ENCODE measurements at places on chromosomes 4 and X.

- DNase-seq, result no peak
Observed at GRCh38 chrX:48835524-48836329, at the start of gene PCSK1N. TSS of gene PCSK1N (minus strand) at chrX:48835610. CDS start at chrX:48835532, 78 bp downstream.

DNA sequence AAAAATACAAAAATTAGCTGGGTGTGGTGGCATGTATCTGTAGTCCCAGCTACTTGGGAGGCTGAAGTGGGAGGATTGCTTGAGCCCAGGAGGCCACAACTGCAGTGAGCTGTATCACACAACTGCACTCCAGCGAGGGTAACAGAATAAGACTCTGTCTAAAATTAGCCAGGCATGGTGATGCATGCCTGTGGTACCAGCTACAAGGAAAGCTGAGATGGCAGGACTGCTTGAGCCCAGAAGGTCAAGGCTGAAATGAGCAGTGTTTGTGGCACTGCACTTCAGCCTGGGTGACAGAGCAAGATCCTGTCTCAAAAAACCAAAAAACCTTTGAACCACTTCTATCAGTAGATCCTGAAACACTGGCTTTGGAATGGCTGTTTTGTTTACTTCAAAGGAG lies 10.2 kb downstream of the GRSF1 start:
- no peak for DNase-seq

- no peak for DNase-seq
Observed at GRCh38 chrX:16870862-16871815, 977 bp upstream of the RBBP7 start.

DNA sequence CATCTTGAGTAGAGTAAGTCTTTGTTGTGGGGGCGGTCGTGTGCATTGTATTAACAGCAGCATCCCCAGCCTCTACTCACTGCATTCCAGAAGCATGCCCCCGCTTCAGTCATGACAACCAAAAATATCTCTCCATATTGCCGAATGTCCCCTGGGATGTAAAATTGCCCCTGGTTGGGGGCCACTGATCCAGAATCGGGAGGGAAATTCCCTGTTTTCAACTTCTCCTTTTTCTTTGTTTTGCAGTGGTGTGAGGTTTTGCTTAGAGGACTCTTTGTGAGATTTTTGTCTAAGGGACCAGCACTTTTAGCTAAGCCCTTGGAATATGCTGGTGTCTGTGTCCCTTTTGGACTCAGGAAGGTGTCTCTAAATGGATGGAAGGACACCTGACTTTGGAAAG lies 3.0 kb upstream of the IL13RA1 start:
- no peak for DNase-seq

- DNase-seq, result no peak
Observed at GRCh38 chr4:126209147-126209546, 894.4 kb downstream of the FAT4 start.

- DNase-seq, result no peak
Observed at GRCh38 chrX:19990151-19990555, 708 bp downstream of the BCLAF3 start.

DNA sequence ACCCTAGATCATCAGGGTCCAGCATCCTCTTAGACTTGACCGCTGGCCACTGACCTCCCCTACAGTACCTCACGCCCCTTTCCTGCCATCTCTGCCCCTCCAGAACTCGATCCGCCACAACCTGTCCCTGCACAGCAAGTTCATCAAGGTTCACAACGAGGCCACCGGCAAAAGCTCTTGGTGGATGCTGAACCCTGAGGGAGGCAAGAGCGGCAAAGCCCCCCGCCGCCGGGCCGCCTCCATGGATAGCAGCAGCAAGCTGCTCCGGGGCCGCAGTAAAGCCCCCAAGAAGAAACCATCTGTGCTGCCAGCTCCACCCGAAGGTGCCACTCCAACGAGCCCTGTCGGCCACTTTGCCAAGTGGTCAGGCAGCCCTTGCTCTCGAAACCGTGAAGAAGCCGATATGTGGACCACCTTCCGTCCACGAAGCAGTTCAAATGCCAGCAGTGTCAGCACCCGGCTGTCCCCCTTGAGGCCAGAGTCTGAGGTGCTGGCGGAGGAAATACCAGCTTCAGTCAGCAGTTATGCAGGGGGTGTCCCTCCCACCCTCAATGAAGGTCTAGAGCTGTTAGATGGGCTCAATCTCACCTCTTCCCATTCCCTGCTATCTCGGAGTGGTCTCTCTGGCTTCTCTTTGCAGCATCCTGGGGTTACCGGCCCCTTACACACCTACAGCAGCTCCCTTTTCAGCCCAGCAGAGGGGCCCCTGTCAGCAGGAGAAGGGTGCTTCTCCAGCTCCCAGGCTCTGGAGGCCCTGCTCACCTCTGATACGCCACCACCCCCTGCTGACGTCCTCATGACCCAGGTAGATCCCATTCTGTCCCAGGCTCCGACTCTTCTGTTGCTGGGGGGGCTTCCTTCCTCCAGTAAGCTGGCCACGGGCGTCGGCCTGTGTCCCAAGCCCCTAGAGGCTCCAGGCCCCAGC lies 5.2 kb downstream of the FOXO4 start:
- no peak for DNase-seq

- DNase-seq, result no peak
Observed at GRCh38 chr4:4426511-4427120, 39.7 kb downstream of the NSG1 start.
